T-helper 17 cell (primary cell): ENCODE measurements at places on chromosomes 16 and 17. TPM values are rescaled to one million over a fixed set of nuclear protein-coding genes. Genes with fewer than 3 reads are reported as not detected.
A peak's percentile ranks its signal among the peaks of the same experiment; 100 is the strongest.

MEIOB gene
- total RNA-seq: not detected

GRCh38 chr17:74303305-74303704 is 22.7 kb upstream of the KIF19 start:
- peaks cover 7% of the 10 kb centered on the region for H3K4me1 ChIP-seq
- no peak for DNase-seq
- H3K27me3 ChIP-seq: no peaks in the 10 kb centered on the region
- peaks cover 2% of the 10 kb centered on the region for H3K36me3 ChIP-seq
- H3K27ac ChIP-seq: no peak overlapping the region
- H3K4me3 ChIP-seq: no peak overlapping the region

TRIM72 gene
- 0.08 TPM for total RNA-seq

GRCh38 chr17:4704991-4705390 is 1.1 kb upstream of the PELP1 start:
- peak overlapping the region; percentile 92 for H3K27ac ChIP-seq
- no peaks in the 10 kb centered on the region for H3K27me3 ChIP-seq
- H3K4me3 ChIP-seq: peak overlapping the region; percentile 89
- no peak for DNase-seq

AIPL1 gene
- not detected for total RNA-seq

DNA sequence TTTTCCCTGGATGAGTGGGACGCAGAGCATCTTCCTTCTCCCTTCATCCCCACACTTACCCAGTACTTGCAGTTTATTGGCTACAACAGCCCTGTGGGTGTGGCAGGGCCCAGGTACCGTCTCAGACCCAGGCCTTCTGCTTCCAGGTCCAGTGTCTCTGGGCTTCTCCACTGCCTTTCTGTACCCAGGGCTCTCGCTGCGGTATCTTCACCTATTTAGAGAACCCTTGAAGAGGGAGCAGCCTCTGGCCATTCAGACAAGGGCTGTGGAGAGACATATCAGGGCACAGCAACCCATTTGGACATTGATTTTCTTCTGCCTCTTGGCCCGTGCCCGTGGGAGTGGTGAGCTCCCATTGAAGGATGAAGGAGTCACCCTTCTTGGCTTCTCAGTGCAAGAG is 17.3 kb downstream of the TBX4 start:
- H3K36me3 ChIP-seq: no peaks in the 10 kb centered on the region
- no peak overlapping the region for H3K27ac ChIP-seq
- peaks cover under 1% of the 10 kb centered on the region for H3K4me1 ChIP-seq
- H3K27me3 ChIP-seq: peaks cover 54% of the 10 kb centered on the region

SLC6A2 gene
- total RNA-seq: not detected

- peak; percentile 62 for DNase-seq
- H3K36me3 ChIP-seq: peaks cover 3% of the 10 kb centered on the region
- H3K4me1 ChIP-seq: peaks cover 23% of the 10 kb centered on the region
- peak within 1 kb of the TSS; percentile 65 for H3K4me3 ChIP-seq
- H3K27me3 ChIP-seq: peaks cover 43% of the 10 kb centered on the region
Observed at GRCh38 chr17:81394921-81395599, at the start of gene BAHCC1. TSS of gene BAHCC1 (plus strand) at chr17:81395457. CDS start at chr17:81399740, 4,283 bp downstream.

GRCh38 chr17:50051606-50052005 is 4.3 kb upstream of the ITGA3 start:
- no peak for DNase-seq
- H3K27ac ChIP-seq: peak overlapping the region; percentile 37
- peaks cover 22% of the 10 kb centered on the region for H3K4me1 ChIP-seq
- H3K4me3 ChIP-seq: peak overlapping the region; percentile 36

TMEM114 gene
- not detected for total RNA-seq

RBFOX1 gene
- not detected for total RNA-seq

DNAH2 gene
- total RNA-seq: not detected

DNA sequence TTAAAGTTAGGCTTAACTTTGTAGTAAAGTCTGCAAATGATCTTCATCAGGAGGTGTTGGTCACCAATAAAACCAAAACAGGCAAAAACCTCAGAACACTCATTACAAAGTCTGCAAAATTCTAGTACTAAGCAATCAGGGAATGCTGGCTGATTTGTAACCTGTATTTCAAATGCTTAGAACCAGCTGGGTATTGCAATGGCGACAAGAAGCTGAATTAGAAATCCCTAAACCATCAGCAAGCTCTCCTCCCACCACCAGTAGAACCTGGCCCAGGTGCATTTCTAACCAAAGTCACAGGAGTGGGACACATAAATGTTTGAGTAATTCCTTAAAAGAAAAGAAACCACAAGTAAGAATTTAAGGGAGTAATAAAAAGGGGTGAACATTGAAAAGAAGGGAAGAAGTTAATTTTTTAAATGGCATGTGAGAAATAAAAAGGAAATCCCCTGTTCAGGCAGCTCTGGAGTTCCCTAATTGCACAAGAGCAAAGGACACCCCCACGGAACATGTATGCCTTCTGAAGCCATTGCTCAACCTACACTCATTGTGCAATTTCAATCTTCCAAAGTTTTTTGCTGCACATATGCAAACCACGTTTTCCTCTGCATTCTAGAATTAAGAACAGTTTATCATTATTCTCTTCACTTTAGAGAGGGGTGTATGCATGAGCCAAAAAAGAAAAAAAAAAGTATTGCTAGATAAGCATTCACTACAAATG is 102.9 kb downstream of the HIC1 start:
- H3K4me1 ChIP-seq: peaks cover 3% of the 10 kb centered on the region
- DNase-seq: no peak
- peak overlapping the region; percentile 21 for H3K27ac ChIP-seq
- H3K36me3 ChIP-seq: peaks cover 3% of the 10 kb centered on the region
- H3K4me3 ChIP-seq: no peak overlapping the region

COG8 gene
- total RNA-seq: 21.7 TPM

DNA sequence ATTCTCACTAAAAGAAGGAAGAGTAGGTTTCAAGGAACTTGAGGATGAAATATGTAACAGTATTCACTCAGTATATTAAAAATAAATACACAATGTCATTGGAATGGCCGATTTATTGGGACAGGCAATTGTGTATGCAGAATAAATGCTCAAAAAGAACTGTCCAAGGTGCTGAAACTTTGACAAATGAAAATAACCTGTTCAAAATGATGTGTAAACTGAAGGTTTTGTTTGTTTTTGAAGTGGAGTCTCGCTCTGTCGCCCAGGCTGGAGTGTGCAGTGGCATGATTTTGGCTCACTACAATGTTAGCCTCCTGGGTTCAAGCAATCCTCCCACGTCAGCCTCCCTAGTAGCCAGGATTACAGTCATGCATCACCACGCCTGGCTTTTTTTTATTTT is 318.7 kb upstream of the RBFOX1 start:
- H3K4me1 ChIP-seq: no peaks in the 10 kb centered on the region
- H3K4me3 ChIP-seq: no peak overlapping the region
- no peak for DNase-seq
- no peaks in the 10 kb centered on the region for H3K36me3 ChIP-seq
- no peaks in the 10 kb centered on the region for H3K27me3 ChIP-seq
- H3K27ac ChIP-seq: no peak overlapping the region

ZFPM1 gene
- 29.4 TPM for total RNA-seq

DNA sequence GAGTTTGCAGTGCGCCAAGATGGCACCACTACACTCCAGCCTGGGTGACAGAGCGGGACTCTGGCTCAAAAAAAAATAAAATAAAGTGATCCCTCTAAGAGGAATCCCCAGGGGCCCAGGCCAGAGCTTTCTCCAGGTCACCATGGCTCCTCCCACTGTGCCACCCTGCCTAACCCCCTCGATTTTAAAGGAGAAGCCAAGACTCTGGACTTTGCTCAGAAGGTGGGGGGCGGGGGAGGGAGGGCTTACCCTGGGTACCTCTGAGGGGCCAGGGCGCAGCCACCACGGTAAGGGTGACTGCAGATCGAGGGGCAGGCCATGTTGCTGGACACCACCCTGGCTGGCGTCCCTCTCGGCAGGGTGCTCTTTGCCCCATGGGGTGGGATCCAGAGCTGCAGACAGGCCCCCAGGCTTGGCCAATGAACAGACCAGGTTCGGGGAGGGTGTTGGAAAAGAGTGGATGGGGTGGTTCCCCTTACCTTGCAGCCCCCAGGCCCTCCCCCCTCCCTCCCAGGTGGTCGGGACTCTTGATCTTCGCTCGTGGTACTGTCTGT is 455 bp upstream of the GRB7 start:
- DNase-seq: no peak
- peaks cover 6% of the 10 kb centered on the region for H3K36me3 ChIP-seq
- no peak overlapping the region for H3K27ac ChIP-seq
- peaks cover 10% of the 10 kb centered on the region for H3K4me1 ChIP-seq
- H3K27me3 ChIP-seq: peaks cover 24% of the 10 kb centered on the region
- H3K4me3 ChIP-seq: no peak overlapping the region

- H3K36me3 ChIP-seq: peaks cover 6% of the 10 kb centered on the region
- H3K4me3 ChIP-seq: peak overlapping the region; percentile 47
- peaks cover 97% of the 10 kb centered on the region for H3K27me3 ChIP-seq
- H3K27ac ChIP-seq: peak overlapping the region; percentile 83
- DNase-seq: no peak
- H3K4me1 ChIP-seq: peaks cover 19% of the 10 kb centered on the region
Observed at GRCh38 chr17:48641541-48642058, 15.4 kb upstream of the HOXB9 start.

- peaks cover 3% of the 10 kb centered on the region for H3K4me1 ChIP-seq
- H3K4me3 ChIP-seq: no peak overlapping the region
- H3K36me3 ChIP-seq: peaks cover 5% of the 10 kb centered on the region
Observed at GRCh38 chr17:2981325-2981724, 82.1 kb downstream of the OR1D5 start.

DNA sequence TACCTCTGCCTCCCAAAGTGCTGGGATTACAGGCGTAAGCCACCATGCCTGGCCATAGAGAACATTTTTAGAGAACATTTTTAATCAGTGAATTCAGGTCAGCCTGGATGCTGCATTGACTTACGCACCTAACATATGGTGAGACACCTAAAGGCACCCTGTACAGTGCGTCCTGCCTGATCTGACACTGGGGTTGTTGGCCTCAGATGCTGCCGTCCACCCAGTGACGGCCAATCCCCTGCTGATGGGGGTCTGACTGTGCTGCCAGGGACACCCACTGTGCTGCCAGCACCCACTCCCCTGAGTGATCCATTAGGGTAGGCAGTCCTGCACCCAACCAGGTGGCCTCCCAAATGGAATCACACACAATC is 38.5 kb downstream of the WNT3 start:
- DNase-seq: no peak
- H3K27ac ChIP-seq: no peak overlapping the region
- peaks cover 6% of the 10 kb centered on the region for H3K4me1 ChIP-seq

SRSF1 gene
- 107 TPM for total RNA-seq
